ENCODE measurements at places on chromosomes 5 and 9.

DNA sequence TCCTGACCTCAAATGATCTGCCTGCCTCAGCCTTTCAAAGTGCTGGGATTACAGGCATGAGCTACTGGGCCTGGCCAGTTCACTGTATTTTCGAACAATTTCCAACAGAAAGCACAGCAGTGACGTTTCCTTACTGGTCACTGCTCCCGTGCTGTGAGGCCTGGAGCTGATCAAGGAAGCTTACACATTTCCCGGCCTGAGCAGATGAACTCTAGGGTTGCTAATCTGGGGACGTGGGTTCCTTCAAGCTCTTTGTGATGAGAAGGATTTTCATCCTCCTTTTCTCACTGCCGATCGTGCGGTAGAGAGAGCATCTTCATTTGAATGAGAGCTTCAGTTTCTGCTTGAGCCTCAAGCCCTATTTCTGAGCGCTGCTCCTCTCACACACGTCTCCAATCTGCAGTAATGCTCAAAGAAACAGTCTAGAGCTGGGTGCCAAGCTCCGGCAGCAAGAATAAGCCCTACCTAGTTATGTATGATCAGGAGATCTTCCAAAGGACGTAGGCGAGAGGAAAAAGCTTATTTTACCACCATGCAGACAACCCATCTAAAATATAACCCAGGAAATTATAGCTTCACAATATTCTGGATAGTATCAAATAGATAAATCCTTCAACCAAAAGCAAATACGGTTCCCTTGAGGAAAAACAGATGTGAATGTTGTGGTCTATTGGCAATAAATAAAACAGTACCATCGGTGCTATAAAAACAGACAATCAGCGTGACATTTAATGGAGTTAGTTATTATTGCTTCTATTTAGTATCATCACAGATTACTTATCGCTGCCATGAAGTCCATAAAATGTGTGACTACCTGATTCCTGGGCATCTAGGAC is 7.3 kb upstream of the SPATA24 start:
- no peak for DNase-seq

DNA sequence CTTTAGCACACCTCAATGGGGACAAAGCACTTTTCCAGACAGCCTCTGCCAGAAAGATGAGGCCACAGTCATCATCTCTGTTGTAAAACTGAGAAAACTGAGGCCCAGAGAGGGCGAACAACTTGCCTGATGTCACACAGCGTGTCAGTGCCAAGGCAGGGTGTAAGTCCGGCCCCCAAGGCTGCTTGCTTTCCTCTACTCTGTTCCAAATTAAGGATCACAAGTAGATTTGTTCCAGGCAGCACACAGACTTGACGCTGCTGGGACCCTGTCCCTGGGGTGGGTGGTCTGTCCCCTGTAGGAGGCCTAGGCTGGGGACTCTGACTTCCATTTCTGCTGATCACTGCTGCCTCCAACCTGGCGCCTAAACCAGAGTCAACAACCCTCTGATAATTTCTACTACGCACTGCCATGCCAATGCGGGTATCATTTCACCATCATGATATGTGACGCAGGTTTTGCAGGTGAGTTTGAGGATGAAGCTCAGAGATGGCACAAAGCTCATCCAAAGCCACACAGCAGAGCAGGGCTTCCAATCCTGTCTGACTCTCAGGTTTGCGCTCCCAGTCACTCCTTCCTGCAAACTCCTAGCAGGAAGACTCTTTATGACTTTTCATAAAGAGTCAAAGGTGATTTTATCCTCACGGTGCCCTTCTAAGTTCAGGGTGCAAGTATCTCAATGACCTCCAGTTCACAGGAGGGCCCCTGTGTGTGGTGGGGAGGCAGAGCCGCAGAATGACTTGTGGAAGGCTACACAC is 13.5 kb upstream of the RALGDS start:
- no peak for DNase-seq

- no peak for DNase-seq
These were observed 45.7 kb upstream of the ORM1 start for GRCh38 chr9:114276908-114277821.

GRCh38 chr5:127705120-127705892 is 2.1 kb downstream of the CCDC192 start:
- peak; percentile 33 for DNase-seq

Measured in tibial artery (tissue), 4 donors.